Bronchial epithelial cell (primary cell): ENCODE measurements at places on chromosomes 11 and 22. TPM values are rescaled to one million over a fixed set of nuclear protein-coding genes. Genes with fewer than 3 reads are reported as not detected.

- DNase-seq, result no peak
Observed at GRCh38 chr11:119803139-119803538, 74.1 kb upstream of the NECTIN1 start.

- no peak for DNase-seq
Observed at GRCh38 chr11:788953-789940, 643 bp downstream of the CEND1 start.

DNA sequence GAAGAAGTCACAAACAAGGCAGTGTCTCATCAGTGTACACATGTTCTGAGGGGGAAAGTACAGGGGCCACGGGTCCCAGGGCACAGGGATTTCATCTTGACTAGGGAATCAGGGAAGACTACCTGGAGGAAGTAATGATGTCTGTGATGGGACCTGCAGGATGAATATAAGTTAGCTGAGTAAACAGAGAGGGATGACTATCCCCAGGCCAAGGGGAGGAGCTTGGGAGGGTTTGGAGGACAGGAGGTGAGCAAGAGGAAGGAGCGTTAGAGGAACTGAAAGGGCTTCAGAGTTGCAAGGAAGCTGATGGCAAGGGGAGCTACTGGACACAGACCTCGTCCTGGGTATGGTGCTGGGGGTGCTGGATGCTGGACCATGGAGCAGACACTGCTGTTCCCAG is 56.4 kb downstream of the TRAF6 start:
- DNase-seq, result peak; percentile 84

- peak; percentile 97 for DNase-seq
Observed at GRCh38 chr11:19978668-19979518, 181.4 kb downstream of the DBX1 start.

DNA sequence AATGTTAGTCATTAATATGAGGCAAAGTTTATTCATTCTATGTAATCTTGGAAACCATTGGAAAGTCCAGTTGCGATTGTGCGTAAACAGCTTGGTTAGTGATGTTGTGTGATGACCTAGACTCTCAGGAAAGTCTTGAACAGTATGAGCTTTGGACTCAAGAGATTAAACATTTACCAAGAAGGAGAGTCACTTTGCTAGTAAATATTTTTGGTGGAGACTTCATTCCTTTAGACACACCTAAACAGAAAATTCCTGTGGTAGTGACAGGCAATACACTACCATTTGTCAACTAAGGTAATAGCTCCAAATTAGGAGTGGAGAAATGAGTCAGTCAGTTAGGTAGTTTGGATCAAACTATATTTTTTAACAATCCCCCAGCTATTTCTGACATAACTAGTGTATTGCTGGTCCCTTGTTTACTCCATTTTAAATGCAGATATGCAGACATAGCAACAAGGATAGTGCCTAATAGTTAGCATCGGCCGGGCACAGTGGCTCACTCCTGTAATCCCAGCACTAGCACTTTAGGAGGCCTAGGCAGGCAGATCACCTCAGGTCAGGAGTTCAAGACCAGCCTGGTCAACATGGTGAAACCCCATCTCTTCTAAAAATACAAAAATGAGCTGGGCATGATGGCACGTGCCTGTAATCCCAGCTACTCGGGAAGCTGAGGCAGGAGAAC is 89.3 kb downstream of the ARHGAP42 start:
- peak; percentile 97 for DNase-seq

DNA sequence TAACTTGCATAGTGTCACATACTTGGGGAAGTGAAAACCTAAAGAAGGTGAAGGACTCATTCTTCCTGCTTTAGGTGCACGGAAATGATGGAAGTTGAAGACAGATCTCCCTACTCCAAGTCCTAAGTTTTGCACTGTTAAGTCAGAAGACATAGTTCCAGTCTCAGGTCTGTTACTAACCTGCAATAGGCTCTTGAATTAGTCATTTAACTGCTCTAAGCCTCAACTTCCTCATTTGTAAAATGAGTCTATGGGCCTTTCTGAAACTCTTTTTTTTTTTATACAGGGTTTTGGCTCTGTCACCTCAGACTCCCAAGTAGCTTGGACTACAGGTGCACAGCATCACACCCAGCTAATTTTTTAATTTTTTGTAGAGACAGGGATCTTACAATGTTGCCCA is 30.8 kb upstream of the POU2AF1 start:
- DNase-seq, result no peak

DNA sequence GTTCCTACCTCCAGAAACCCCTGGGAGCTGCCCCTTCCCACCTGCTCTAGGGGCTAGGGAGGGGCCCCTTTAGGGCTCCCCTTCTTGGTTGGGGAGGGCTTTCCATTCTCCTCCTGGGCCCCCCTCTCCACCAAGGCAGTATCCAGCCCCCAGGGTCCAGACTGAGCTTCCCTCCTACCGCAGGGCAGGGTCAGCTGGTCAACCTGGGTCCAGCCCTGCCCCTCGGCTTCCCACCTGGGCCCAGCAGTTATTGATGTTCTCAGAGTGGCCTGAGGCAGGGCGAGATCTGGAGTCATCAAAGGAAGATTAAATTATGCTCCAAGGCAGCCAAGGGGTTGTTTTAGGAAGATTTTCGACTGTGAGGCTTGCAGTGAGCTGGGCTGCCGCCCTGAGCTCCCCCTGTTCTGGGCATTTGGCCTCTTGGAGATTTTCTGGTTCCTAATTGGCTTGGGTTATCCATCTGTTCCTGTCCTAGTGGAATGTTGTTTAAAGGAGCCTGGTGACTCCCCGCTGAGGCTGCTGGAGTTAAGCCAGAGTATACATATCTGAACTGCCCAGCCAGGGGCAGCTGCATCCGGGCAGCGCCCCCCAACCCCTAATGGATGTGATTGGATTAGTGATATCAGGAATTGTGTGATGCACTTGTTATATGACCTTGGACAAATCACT is 1.8 kb upstream of the SLC22A8 start:
- no peak for DNase-seq

- DNase-seq, result no peak
Observed at GRCh38 chr11:79205786-79206185, 235.0 kb downstream of the TENM4 start.

GRCh38 chr22:48486558-48486957 is 1341.1 kb downstream of the BRD1 start:
- DNase-seq, result no peak

- no peak for DNase-seq
Observed at GRCh38 chr11:5225480-5225871, 1.4 kb downstream of the HBB start.

GRCh38 chr11:2213890-2214526 is 42.4 kb upstream of the TH start:
- DNase-seq, result no peak

- DNase-seq, result no peak
Observed at GRCh38 chr11:36193290-36193619, 96.0 kb downstream of the COMMD9 start.

DNA sequence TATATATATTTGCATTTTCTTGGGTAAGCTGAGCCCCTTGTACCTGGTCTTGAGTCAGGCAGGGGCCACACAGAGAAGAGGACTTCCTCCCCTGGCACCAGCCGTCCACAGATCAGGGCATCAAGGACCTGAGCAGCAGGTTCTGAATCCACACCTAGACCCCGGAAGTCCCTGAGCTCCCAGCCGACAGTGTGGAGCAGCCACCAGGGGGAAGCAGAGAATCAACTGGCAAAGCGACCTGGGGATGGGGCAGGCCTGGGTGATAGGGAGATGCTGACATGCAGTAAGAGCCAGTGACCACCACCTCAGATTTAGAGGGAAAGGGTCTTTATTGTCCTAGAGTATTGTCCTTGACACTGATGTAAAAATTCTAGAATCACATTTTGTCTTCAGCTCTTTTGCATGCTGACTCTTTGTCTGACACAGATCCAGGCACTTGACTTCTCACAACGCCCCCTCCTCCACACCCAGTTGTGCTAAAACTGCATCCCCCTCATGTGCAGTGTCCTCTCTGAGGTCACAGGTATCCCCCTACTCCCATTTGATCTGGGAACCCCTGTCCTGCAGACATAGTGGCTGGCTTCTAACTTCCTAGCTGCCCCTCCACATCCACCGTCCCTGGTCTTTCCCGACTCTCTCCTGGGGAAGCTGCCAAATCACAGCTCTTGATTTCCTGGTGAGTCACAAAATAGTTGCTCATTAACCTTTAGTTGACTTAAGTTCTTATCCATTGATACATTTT is 109.3 kb downstream of the GGTLC2 start:
- DNase-seq, result peak; percentile 35

TMEM86A gene
- 0.53 and 0.90 TPM in 2 replicates for total RNA-seq

SLC17A6 gene
- not detected in 2 replicates for total RNA-seq

LUZP2 gene
- under 0.01 TPM in 1 of 2 replicates, not detected in the other for total RNA-seq

SMIM38 gene
- 0.26 and 0.38 TPM in 2 replicates for total RNA-seq
